ENCODE measurements at places on chromosomes 6 and 20.

DNA sequence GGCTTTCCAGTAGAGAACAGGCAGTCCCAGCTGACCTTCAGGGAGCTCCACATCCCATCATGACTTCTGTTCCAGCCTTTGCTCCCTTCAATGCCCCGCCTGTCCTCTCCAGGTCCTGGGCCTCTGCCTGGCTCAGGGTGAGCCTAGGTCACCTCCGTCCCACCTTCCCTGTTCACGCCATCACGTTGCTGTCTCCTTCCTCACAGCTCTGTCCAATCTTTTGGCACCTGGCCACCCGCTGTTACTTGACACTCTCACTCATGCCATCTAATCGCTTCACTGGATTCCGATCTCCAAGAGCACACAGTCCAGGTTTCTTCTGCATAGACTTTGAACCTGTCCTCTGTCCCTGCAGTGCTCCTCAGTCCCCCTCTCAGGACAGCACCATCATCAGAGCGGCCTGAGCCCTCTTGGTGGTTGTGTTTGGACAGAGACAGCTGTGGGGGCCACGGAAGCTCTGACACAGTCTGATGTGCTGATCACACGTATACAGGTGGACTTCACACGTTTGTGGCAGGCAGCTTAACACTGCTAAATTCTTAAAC is 34.7 kb upstream of the TIAM2 start:
- no peaks in the 10 kb centered on the region for H3K4me1 ChIP-seq
- no peaks in the 10 kb centered on the region for H3K36me3 ChIP-seq
- DNase-seq: no peak
- H3K27me3 ChIP-seq: no peaks in the 10 kb centered on the region

- H3K36me3 ChIP-seq: no peaks in the 10 kb centered on the region
- H3K27me3 ChIP-seq: no peaks in the 10 kb centered on the region
- H3K4me3 ChIP-seq: no peak overlapping the region
- no peaks in the 10 kb centered on the region for H3K4me1 ChIP-seq
These were observed 842.0 kb upstream of the FLRT3 start for GRCh38 chr20:15179381-15179780.

GRCh38 chr6:33008944-33009861 is at the start of gene HLA-DOA:
HLA-DOA (minus strand) TSS chr6:33009591.
- peaks cover 14% of the 10 kb centered on the region for H3K4me1 ChIP-seq
- H3K27ac ChIP-seq: peak within 1 kb of the TSS; percentile 22
- DNase-seq: peak; percentile 51
- peak within 1 kb of the TSS; percentile 71 for H3K4me3 ChIP-seq
- H3K27me3 ChIP-seq: no peaks in the 10 kb centered on the region

DNA sequence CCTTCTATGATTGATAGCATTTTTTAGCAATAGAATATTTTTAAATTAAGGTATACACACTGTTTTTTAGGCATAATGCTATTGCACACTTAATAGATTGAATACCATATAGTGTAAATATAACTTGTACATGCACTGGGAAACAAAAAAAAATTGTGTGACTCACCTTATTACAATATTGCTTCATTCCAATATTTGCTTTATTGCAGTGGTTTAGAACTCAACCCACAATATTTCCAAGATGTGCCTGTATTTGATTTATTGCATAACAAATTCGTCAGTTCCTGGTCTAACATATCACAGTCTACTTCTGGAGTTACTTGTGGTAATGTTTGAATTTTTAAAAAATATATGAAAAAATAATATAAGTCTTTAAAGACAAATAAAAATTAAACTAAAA is 41.9 kb upstream of the DEFB112 start:
- no peak overlapping the region for H3K27ac ChIP-seq
- no peaks in the 10 kb centered on the region for H3K4me1 ChIP-seq
- no peaks in the 10 kb centered on the region for H3K36me3 ChIP-seq
- H3K27me3 ChIP-seq: no peaks in the 10 kb centered on the region
- H3K4me3 ChIP-seq: no peak overlapping the region
- no peak for DNase-seq

DNA sequence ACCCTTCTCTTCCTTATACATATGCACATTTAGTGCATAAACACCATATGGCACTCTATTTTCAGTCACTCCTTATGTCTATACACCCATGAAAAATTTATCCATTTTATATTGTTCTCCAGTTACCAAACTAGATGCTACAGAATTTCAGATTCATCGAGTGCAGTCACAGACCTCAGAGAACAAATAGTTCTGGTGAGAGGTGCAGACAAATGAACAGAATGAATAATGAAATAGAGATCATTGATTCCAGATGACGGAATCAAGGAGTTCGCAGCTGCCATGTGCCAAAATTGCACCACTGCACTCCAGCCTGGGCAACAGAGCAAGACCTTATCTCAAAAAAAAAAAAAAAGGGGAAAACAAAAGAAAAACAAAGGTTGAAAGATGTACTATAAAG is 214.8 kb upstream of the CEP162 start:
- no peaks in the 10 kb centered on the region for H3K27me3 ChIP-seq
- H3K27ac ChIP-seq: no peak overlapping the region
- no peak overlapping the region for H3K4me3 ChIP-seq
- H3K36me3 ChIP-seq: no peaks in the 10 kb centered on the region
- DNase-seq: no peak

- no peak overlapping the region for H3K4me3 ChIP-seq
- H3K4me1 ChIP-seq: no peaks in the 10 kb centered on the region
- H3K27ac ChIP-seq: no peak overlapping the region
- H3K36me3 ChIP-seq: no peaks in the 10 kb centered on the region
These were observed 68.3 kb downstream of the FHL5 start for GRCh38 chr6:96631248-96631647.

- H3K27ac ChIP-seq: no peak overlapping the region
- no peak for DNase-seq
- no peaks in the 10 kb centered on the region for H3K27me3 ChIP-seq
- H3K4me3 ChIP-seq: no peak overlapping the region
- H3K4me1 ChIP-seq: no peaks in the 10 kb centered on the region
- H3K36me3 ChIP-seq: no peaks in the 10 kb centered on the region
These were observed 37.5 kb upstream of the SMOC2 start for GRCh38 chr6:168403370-168404005.
